Esophagus squamous epithelium (tissue), 5 donors: ENCODE measurements at places on chromosomes 11 and 22. TPM values are rescaled to one million over a fixed set of nuclear protein-coding genes. Genes with fewer than 3 reads are reported as not detected.

The RAG2 gene
- total RNA-seq, result not detected

The TMEM132A gene
- total RNA-seq, result 11.8 TPM

The C1QTNF4 gene
- 0.57 TPM for total RNA-seq

The MMP7 gene
- 35.8 TPM for total RNA-seq

The RFPL1 gene
- total RNA-seq, result not detected

The TBRG1 gene
- 15.4 TPM for total RNA-seq

The OR56A4 gene
- not detected for total RNA-seq

The SCGB1A1 gene
- total RNA-seq, result 5.9 TPM

The KIAA1671 gene
- total RNA-seq, result 45.5 TPM

The PPME1 gene
- total RNA-seq, result 27.3 TPM

DNA sequence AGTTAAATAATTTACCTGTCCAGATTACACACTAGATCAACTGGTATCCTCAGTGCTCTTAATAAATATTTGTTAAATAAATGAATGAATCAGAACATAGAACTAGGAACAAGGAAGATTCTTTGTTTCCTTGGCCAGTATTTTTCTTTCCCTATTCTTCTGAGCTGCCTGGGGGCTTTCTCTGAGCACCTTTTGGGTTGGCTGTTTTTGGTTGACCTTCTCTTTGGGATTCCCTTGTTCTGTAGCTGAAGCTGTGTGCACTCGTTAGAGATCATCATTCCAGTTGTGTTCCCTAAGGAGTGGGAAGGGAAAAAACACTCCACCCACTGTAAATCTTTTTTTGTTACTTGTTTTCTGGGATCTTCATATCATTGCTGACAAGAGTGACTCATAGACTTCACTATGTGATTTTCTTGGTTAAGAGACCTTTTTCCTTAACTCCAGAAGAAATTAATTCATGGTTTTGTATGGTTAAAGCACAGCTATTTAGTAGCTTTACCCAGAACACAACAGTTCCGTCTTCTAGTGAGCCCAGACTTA lies 84.3 kb downstream of the STIM1 start:
- no peak for DNase-seq

DNA sequence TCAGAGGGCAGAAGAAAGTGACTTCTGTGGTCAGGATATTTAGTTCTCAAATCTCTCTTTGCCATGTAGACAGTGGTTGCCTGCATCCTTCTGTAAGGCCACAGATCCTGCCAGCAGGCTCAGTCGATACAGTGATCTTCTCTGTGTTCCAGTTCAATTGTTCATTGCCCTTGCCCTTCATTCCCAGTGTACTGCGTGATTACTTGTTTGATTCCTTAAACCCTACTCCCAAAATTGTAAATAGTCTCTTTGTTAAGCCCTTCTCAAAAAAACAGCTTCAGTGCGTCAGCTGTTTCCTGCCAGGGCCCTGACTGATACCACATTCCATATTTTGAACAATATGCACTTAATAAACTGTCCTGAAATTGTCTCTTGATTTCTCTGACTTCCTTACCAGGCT lies 9.3 kb upstream of the TYR start:
- DNase-seq, result no peak

- DNase-seq, result no peak
Observed at GRCh38 chr11:96259134-96259830, 83.7 kb downstream of the MAML2 start.

DNA sequence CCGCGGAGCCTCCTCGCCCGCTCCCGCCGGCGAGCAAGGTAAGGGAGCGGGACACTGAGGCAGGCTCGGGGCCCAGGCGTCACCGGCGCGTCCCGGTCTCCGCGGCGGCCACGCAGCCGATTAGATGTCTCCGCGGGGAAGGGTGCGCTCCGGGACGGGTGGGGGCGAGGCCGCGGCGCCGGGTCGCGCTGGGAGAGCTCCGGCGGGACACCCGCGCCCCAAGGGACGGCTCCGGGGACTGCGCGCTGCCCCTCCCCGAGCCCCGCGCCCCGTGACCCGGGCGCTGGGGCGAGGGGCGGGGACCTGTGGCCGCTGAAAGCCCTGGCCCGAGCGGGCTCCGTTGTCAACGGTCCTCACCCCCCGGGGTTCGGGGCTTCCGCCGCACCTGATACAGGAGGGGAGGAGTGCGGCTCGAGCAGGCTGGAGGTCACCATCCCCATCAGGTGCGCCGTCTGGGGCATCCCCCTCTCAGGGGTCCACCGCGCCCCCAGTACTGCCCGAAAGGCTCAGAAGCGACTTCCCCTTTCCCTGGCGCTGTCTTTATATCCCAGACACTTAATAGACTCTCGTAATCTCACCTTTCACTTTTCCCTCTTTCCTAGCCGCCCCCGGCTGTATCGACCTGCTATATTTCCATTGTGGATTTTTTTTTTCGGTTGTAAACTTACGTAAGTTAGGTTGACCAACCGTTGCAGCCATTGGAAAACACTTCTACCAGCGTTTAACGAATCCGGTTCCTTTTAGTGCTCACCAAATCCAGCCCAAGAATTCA lies 573 bp downstream of the PPFIA1 start:
- DNase-seq, result no peak

- DNase-seq, result no peak
Observed at GRCh38 chr22:23122992-23123803, 18.6 kb downstream of the RSPH14 start.

DNA sequence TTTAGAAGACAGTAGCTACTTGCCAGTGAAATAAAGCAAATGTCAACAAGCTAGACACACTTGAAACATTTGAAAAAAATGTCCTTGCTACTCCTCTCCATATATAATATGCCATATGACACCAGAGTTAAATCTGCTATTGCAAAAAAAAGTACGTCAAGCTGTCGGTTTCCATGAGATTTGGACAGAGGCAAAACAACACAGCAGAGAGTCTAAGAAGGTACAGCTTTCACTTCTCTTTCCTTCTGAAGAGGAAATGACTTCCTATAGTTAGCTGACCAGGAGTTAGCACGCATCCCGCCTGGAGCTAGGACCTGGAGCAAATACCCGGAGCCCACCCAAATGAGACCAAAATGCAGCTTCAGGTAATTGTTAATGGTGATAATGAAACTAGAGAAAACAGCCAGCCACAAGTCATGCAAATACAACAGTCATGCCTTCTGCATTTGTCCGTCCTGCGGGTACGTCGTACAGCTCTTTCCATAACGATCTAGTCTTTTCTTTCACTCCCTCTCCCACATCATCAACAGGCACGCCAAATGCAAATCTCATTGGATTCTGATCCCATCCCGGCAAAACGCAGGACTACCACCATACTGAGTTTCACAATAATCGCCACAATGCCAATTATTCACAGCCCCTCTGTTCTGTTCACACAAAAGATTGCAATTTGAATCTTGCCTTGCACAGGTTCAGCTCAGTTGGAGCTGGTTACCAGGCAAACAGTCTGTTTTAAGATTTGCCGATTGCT lies 395.0 kb upstream of the CCDC90B start:
- DNase-seq, result no peak

DNA sequence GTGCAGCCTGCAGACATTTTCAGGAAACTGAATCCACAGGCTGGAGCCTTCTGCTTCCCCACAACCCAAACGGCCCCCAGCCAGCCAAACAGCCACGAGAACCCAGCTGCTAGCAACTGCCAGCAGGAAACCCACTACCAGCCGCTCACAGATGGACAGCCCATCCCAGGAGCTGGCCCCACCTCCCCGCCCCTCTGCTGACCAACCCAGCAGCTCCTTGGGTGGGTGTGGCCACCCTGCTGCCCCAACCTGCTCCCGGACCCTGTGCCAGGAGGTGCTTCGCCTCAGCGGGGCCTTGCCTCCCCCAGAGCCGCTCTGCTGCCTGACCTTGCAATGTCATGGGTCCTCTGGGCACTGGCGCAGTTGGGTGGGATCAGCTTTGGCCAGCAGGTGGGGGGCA lies 8.2 kb upstream of the CCDC188 start:
- DNase-seq, result no peak

GRCh38 chr11:10808235-10808552 lies 532 bp downstream of the EIF4G2 start:
- no peak for DNase-seq

- no peak for DNase-seq
Observed at GRCh38 chr22:38728871-38729796, 23.4 kb downstream of the GTPBP1 start.

GRCh38 chr11:32586576-32587190 lies 3.1 kb downstream of the EIF3M start:
- no peak for DNase-seq

GRCh38 chr11:61287338-61287977 lies 7.7 kb downstream of the VWCE start:
- no peak for DNase-seq

DNA sequence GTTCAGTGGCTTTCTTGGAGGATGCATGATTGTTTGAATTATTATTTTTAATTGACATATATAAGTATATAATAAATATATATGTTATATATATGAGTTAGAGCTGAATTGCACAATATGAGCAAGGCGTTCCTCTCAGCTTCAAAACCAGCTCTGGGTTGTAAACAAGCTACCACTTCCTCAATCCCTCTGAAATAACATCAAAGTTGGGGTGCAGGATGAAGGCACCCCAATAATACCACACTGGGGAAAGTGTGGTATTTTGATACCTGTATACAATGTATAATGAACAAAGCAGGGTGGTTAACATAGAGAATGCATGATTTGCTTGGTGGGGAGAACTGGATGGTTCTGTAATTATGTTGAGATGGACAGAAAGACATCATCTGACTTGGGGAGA lies 1.7 kb upstream of the SORL1 start:
- DNase-seq, result no peak

DNA sequence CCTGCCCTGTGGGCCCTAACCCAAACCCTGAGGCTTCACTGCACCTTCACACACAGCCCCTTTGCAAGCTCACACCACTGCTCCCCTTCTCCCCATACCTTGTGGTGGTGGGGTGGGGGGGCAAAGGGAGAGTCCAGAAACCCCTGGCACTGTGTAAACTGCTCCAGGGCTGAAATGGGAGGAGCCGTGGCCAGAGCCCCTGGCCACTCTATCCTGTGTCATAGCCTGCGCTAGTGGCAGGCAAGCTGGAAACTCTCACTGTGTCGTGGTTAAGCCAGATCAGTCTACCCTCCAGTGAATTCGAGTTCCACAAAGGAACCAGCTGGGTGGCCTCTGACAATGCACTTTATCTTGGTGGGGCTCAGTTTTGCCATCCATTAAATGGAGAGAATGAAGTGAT lies 8.4 kb upstream of the SYT13 start:
- no peak for DNase-seq

- DNase-seq, result no peak
Observed at GRCh38 chr11:73029403-73029802, 112.7 kb downstream of the FCHSD2 start.

- no peak for DNase-seq
Observed at GRCh38 chr22:48426466-48427380, 1401.0 kb downstream of the BRD1 start.

GRCh38 chr11:87081358-87081757 lies 43.6 kb downstream of the TMEM135 start:
- no peak for DNase-seq

GRCh38 chr11:65470433-65471049 lies 28.3 kb upstream of the MALAT1 start:
- no peak for DNase-seq

DNA sequence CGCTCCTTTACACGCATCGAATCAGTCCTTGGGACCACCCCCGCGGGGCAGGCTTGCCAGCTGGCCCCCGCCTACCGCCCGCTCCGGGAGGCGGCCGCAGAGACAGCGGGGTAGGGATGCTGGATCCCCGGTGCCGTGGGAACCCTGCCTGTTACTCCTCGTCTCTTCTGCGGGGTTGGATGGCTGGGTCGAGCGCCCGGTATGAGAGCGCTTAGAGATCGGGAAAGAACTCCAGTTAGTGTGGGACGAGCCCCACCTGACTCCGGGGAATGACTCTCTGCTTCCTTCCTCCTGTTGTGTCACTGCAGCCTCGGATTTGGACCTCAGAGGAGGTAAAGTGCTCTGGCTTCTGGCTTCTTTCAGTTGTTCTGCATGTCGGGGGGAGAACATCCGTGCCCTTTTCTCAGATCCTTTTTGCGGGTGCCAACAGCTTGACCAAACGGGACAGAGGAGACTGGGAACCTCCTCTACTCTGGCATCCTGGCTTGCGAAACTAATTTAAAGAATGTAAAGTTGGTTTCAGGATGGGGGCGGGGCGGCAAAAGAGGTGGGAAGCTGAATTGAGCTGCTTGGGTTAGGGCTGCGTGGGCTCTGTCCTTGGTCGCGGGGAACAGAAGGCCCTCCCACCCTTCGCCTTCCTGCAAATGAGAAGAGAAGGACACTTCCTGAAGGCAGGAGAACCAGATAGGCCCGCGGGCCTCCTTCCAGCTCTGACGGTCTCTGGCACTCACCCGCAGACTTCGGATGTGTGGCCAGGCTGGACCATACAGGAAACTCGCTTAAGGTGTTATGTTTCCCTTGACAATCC lies 938 bp downstream of the LAYN start:
- DNase-seq, result no peak

DNA sequence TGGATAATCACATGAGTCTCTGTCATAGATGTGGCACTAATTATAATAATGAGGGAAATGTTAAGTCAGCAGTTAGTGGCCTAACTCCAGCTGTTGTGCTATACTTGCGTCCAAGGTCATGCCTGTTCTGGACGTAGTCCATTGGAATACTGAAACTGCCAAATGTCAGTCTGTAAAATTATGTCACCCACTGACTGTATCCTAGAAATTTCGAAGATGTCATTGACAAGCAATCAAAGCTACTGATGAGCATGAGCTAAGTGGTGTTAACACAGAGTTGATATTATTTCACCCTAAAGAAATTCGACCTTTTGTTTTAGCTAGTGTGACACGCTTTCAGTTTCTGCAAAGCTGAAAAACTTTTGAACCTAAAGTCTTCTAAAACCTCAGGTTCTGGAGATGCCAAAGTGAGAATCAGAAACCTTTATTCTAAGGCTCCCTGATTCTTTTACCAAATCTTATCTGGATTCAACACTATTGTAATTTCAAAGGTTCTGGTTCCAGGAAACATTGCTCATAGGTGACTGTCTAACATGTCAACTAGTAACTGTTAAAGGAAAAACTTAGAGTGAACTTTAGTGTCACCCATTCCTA lies 14.9 kb upstream of the ME3 start:
- DNase-seq, result no peak

GRCh38 chr11:88117281-88117858 lies 57.9 kb downstream of the RAB38 start:
- DNase-seq, result no peak

GRCh38 chr11:86947541-86947940 lies 7.7 kb downstream of the FZD4 start:
- DNase-seq, result no peak

DNA sequence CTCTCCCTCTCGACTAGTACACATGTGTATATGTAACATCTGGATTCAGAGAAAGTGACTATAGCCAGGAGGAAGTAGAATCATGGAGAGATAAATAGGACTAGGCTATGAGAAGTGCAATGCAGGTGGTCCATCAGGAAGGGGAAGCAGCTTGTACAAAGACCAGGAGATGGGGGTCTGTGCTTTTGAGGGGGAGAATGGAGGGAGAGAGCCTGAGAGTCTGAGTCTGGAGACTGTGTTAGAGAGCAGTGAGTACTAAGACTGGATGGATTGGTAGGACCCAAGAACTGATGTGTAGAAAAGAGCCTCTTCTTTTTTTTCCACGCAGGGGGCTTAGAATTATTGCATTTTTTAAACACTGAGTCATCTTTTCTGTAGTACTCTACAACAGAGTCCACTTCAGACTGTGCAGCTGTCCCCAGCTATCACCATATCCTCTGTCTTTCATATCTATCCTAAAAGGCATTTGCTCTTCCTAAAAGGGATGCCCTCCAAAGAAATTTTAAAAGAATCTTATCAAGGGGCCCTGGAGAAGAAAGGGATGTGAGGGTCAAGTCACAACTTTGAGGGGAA lies 80.4 kb downstream of the BDNF start:
- DNase-seq, result no peak

- no peak for DNase-seq
Observed at GRCh38 chr22:36900880-36901279, 12.5 kb upstream of the CSF2RB start.

- no peak for DNase-seq
Observed at GRCh38 chr11:66317723-66318599, 1.1 kb upstream of the CD248 start.
